ENCODE measurements at places on chromosomes 12 and 14.

DNA sequence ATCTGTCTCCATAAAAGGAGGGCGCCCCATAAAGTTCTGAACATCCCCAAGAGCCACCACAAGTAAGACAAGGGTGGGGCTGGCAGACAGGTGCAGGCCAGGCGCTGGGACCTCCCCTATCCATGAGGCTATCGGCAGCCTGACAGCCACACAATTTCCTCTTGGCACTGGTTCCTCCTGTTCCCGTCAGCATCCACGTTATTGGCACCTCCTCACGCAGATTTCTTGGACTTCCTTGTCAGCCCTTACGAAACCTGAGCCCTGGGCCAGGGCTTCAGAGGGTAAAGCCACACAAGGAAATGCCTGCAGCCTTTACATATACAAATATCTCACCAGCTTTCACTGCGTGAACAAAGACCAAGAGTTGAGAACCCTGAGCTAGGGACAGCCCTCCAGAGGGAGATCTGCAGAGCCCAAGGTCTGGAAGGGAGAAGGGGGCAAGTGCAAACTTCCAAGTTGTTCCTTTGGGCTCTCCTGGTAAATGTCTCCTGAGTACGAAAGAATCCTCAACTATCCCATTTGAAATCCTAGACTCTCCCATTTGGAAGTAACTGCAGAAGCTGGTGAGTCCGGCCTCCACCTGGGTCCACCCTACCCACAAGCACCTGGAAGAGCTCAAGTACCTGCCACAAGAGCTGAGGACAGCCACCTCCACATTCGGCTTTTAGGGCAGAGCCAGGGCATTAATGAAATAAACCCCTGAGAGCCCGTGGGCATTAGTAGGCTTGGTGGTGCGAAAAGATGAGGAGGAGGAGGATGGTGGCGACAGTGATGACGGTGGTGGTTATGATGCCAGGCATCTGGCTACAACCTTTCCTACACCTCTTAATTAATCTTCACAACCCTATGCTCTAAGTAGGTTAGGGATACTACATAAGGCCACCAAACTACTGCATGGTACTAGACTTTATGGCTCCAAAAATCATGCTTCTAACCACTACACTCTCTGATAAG lies 5.5 kb upstream of the TC2N start:
- no peak for DNase-seq

GRCh38 chr12:76554405-76555230 lies 5.0 kb downstream of the OSBPL8 start:
- DNase-seq: no peak

DNA sequence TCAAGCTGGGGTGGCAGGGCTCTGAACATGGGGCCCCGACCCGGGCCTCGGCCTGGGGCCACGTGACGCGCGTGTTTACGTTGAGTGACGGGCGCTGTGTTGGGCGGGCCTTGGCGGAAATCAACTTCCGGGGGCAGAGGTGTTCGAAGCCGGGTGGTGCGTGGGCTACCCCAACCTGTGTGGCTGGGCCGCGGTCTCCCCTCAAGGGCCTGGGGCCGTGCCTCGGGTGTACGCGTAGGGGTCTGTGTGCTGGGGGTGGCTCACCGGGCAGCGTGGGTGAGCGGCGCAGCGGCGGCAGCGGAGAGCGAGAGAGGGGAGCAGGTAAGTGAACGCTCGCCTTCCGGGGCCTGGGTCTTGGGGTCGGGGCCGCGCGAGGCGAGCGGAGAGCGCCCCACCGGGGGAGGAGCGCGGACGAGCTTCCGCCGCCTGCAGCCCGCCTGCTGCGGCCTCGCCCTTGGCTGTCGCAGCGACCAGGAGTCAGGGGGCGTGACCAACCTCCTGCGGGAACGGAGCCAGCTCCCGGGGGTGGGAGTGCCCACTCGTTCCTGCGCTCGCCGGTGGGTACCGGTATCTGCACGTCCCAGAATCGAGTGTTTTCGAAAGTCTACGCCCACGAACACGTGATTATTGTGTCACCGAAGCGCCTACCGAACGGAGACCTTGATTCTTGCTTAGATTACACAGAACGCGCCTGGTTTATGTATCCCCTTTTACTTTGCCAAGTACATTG lies at the start of gene CCDC91:
CCDC91 (plus strand) TSS at position 136 of the 730 bp plus-strand sequence. CDS start 66,760 bp downstream, outside the sequence.
- peak; percentile 84 for DNase-seq

GRCh38 chr12:20482491-20483054 lies 114.2 kb downstream of the PDE3A start:
- DNase-seq: no peak

DNA sequence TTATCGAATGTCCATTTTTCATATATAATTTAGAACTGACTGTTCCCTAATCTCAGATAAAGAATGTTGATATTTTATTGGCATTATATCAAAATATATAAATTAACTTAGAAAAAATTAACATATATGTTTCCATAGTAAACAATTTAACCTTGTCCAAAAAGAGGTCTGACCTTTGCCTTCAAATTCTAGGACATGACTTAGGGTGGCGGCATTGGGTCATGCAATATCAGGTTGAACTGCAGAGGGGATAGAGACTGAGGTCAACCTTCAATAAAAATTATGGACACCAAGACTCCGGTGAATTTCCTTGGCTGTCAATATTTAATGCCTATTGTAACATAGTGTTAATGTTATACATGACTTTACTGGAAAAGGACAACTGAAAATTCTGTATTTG lies 199.8 kb downstream of the RPL10L start:
- DNase-seq: no peak

GRCh38 chr14:64467101-64467500 lies 1.8 kb downstream of the AKAP5 start:
- no peak for DNase-seq

- no peak for DNase-seq
Measured at GRCh38 chr14:98334186-98334585, 937.8 kb downstream of the BCL11B start.

DNA sequence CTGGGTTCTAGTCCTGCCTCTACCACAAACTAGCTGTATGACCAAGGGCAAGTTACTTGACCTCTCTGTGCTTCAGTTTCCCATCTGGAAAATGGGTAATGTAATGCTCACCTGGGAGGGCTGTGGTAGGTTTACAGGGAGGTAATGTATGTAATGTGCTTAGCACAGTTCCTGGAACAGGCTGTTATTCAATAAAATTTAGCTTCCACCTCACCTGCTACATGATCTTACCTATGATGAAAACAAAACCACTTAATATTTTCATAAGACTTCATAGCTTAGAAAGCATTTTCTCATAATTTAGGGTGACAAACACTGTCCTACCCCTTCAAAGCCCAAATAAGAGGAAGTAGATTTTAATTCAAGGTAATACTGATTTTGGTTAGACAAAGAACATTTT lies 530.6 kb downstream of the FUT8 start:
- DNase-seq: no peak
